ENCODE measurements at places on chromosomes 2 and 18. TPM values are rescaled to one million over a fixed set of nuclear protein-coding genes. Genes with fewer than 3 reads are reported as not detected.
A peak's percentile ranks its signal among the peaks of the same experiment; 100 is the strongest.

- DNase-seq, result no peak
These were observed 47.4 kb upstream of the SLC1A4 start for GRCh38 chr2:64941801-64942200.

GRCh38 chr2:176138923-176139660, 9.6 kb downstream of the HOXD8 start:
- no peak for DNase-seq

DNA sequence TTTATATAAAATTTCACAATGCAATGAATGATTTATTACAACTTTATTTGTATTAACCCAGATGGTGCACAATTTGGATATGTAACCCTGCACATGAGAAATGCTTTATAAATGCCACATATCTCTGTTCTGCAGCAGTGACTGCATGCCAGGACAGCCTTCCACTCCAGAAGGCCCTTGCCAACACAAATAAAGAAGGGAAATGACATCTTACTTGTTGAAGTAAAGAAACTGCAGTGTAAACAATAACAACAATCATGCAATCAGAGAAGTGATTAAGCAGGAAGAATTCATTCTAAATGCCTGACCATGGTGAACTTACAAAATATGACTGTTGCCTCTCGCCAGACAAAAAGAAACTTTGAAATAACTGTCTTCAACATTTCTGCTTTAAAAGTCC, 129.9 kb upstream of the CHST9 start:
- DNase-seq, result no peak

Gene HOXD13
- total RNA-seq, result not detected

Gene LYG2
- not detected for total RNA-seq

Gene ZNF385B
- total RNA-seq, result 0.13 TPM

DNA sequence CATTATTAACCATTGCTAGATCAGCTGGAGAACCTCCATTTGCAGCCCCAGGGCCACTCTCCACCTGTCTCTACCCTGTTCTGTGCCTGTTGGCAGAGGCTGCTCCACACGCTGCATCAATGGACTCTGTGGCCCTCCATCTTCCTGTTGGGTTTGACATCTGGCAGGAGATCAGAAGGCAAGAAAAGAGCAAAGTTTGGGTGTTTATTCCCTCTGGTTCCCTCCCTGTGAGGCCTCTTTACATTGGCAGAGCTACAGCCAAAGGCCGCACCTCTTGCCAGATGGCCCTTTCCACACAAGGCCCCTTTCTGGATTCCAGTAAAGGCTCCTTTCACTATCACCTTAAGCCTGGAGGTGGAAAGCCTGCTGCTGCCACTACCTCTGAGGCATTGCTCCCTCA, 110.9 kb upstream of the RND3 start:
- no peak for DNase-seq

GRCh38 chr2:38474021-38474456, 97.0 kb upstream of the ATL2 start:
- no peak for DNase-seq

GRCh38 chr2:122480501-122481243, 725.2 kb downstream of the TSN start:
- DNase-seq, result no peak

Gene MAP3K19
- total RNA-seq, result not detected

Gene C2orf80
- total RNA-seq, result not detected

Gene FSIP2
- 0.13 TPM for total RNA-seq

DNA sequence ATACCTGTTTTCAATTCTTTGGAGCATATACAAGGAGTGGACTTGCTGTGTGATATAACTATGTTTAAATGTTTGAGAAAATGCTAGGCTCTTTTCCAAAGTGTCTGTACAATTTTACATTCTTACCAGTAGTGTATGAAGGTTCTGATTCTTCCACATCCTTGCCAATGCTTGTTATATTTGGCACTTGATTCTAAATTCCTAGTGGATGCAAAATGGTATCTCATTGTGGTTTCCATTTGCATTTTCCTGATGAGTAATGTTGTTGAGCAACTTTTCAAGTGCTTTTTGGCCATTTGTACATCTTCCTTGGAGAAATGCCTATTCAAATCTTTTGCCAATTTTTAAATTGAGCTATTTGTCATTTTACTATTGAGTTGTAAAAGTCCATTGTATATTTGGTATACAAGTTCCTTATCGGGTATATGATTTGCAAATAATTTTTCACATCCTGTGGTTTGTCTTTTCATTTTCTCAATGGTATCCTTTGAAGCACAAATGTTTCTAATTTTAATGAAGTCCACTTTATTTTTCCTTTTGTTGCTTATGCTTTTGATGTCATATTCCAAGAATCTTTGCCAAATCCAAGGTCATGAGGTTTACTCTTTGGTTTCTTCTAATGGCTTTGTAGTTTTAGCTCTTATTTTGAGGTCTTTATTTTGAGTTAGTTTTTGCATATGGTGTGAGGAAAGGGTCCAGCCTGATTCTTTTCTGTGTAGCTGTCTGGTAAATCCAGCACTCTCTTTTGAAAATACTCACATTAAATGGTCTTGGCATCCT, 33.2 kb upstream of the CWC22 start:
- DNase-seq, result peak; percentile 93

- DNase-seq, result no peak
These were observed 524.2 kb upstream of the CHAC2 start for GRCh38 chr2:53243430-53243829.

Gene ATIC
- 26.7 TPM for total RNA-seq

Gene CHMP3
- total RNA-seq, result 92.5 TPM

Gene HOXD8
- 0.58 TPM for total RNA-seq

GRCh38 chr2:197821550-197822289, 17.3 kb downstream of the PLCL1 start:
- no peak for DNase-seq
